Stimulated activated CD8-positive, alpha-beta memory T cell treated with anti-CD3 and anti-CD28 coated beads, Interleukin-15, amount 100 ng/mL, for 4 hours (primary cell): ENCODE measurements at places on chromosomes 3 and 15.

DNA sequence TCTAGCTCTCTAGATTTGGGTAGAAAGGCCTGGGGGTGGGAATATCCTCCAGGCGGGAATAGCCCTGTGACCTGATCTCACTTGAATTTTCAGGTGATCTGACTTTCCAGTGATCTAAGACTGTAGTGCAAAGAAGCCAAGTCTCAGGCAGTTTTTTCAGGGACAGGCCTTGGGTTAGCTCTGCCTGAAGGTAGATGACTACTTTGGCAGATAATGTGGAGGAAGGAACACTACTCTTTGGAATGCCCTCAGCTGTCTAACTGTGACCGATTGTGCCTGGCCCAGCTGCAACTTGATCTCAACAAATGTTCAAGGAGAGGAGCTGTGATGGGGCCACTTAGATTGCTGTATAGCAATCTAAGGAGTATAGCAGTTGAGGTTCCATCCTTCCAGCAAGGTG is 193.7 kb downstream of the TCF12 start:
- no peak for DNase-seq

- no peak for DNase-seq
Measured at GRCh38 chr3:131714585-131715220, 211.9 kb upstream of the MRPL3 start.

- no peak for DNase-seq
Measured at GRCh38 chr15:57216288-57216687, 160.0 kb upstream of the CGNL1 start.

DNA sequence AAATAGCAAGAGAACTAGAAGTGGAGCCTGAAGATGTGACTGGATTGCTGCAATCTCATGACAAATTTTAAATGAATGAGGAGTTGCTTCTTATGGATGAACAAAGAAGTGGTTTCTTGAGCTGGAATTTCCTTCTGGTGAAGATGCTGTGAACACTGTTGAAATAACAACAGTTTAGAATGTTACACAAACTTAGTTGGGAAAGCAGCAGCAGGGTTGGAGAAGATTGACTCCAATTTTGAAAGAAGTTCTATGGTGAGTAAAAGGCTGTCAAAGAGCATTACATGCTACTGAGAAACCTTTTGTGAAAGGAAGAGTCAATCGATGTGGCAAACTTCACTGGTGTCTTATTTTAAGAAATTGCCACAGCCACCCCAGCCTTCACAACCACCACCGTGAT is 220.9 kb upstream of the LRRFIP2 start:
- no peak for DNase-seq

GRCh38 chr3:127796831-127797150 is 25.5 kb downstream of the MGLL start:
- DNase-seq = no peak

- DNase-seq = no peak
Measured at GRCh38 chr3:14209581-14210289, 31.1 kb downstream of the LSM3 start.

- no peak for DNase-seq
Measured at GRCh38 chr3:42732196-42732828, 29.7 kb upstream of the HHATL start.

- no peak for DNase-seq
Measured at GRCh38 chr15:51982770-51983103, 11.2 kb upstream of the LEO1 start.

DNA sequence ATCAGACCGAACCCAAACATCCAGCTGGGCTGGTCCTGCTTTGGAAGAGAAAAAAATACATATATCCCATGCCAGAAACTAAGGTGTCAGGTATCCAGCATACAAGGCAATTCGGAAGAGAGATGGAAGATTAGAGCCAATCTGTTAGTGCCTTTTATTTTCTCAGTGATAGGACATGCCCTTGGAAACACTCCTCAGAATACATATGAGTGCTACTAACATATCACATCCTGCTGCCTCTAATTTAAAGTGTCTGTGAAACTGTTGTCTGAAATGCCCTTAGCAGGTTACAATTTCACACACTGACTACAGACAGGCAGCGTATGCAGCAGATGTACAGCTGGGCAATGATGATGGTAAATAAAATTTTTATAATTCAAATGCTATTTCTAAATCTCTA is 78.9 kb downstream of the RBPMS2 start:
- DNase-seq = no peak
